Heart right ventricle (tissue), 16 donors: ENCODE measurements at places on chromosomes 4 and X. TPM values are rescaled to one million over a fixed set of nuclear protein-coding genes. Genes with fewer than 3 reads are reported as not detected.

BANK1 gene
- 0.57 TPM for total RNA-seq

RPS3A gene
- 732 TPM for total RNA-seq

PDE5A gene
- total RNA-seq = 5.8 TPM

SCRG1 gene
- total RNA-seq = 0.56 TPM

FABP2 gene
- total RNA-seq = not detected

ODAPH gene
- total RNA-seq = not detected

HPRT1 gene
- 29.2 TPM for total RNA-seq

HSFX1 gene
- total RNA-seq = 0.51 TPM

DNA sequence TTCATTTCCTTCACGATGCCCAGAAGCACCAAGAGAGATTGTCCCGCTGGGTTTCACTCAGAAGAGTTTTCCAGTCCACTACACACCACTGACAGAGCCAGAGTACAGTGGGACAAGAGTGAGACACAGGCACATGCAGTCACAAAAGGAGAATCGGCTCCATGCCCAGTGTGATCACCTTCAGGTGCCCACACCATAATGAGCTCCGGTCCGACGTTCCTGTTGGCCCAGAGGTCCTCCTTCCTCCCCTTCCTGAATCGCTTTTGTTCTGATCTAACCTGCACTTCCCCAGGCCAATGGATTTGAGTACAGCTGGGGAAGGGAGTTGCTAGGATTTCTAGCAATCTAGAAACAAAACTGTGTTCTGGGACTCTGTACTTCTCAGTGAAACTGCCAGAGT lies 4.6 kb upstream of the CHRNA9 start:
- H3K36me3 ChIP-seq = no peaks in the 10 kb centered on the region
- no peaks in the 10 kb centered on the region for H3K4me1 ChIP-seq
- no peak overlapping the region for H3K4me3 ChIP-seq
- DNase-seq = no peak
- H3K27me3 ChIP-seq = peaks cover 20% of the 10 kb centered on the region
- no peak overlapping the region for H3K27ac ChIP-seq

GRCh38 chr4:78493731-78494130 lies 57.8 kb upstream of the ANXA3 start:
- no peak overlapping the region for H3K27ac ChIP-seq
- no peak overlapping the region for H3K4me3 ChIP-seq
- no peak for DNase-seq
- no peaks in the 10 kb centered on the region for H3K36me3 ChIP-seq
- H3K27me3 ChIP-seq = no peaks in the 10 kb centered on the region

DNA sequence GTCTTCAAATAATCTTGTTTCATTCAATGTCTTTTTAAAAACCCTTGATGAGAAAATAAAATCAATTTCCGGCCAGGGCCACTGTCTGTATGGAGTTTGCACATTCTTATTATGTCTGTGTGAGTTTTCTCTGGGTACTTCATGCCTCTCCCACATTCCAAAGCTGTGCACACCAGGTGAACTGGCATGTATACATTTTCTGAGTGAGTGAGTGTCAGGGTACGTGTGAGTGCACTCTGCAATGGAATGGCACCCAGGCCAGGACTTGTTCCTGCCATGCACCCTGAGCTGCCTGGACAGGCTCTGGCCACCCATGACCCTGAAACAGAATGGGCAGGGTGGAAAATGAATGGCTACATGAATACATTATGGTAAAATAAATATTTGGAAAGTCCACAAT lies 61.3 kb downstream of the UBE2NL start:
- H3K4me3 ChIP-seq = no peak overlapping the region
- H3K4me1 ChIP-seq = no peaks in the 10 kb centered on the region
- H3K27me3 ChIP-seq = no peaks in the 10 kb centered on the region
- H3K27ac ChIP-seq = no peak overlapping the region
- no peak for DNase-seq
- no peaks in the 10 kb centered on the region for H3K36me3 ChIP-seq

DNA sequence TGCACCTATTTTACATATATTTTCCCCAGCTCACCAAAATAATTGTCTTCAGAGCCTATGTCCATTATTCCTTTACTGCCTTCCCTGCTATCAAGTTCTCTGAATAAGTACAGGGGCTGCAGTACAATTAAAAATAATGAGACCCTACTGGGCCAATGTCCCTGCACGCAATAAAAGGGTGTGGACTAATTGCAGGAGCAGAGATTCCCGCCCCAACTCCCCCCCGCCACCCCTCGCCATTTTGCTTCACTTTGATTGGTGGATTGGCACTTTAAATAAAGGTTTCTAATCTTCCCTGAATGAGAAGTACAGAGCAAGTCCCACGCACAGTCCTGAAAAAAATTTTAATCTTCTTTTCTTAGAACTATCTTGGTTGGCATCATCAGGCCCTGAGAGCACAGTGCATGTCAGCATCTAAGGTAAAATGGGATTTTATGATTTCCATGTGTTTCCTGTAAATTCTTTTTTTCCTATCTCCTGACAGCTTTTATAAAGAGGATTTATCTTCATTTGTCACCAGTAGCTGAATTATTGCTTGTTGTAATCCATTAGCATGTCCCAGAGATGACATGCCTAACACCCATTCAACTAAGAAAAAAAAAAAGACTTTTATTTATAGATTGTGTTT lies at the start of gene AMBN:
AMBN (plus strand) TSS at position 302 of the 628 bp plus-strand sequence; CDS start at position 405, 103 bp downstream.
- DNase-seq = no peak
- no peak within 1 kb of the TSS for H3K4me3 ChIP-seq
- no peaks in the 10 kb centered on the region for H3K27me3 ChIP-seq
- H3K36me3 ChIP-seq = no peaks in the 10 kb centered on the region
- H3K27ac ChIP-seq = no peak within 1 kb of the TSS

DNA sequence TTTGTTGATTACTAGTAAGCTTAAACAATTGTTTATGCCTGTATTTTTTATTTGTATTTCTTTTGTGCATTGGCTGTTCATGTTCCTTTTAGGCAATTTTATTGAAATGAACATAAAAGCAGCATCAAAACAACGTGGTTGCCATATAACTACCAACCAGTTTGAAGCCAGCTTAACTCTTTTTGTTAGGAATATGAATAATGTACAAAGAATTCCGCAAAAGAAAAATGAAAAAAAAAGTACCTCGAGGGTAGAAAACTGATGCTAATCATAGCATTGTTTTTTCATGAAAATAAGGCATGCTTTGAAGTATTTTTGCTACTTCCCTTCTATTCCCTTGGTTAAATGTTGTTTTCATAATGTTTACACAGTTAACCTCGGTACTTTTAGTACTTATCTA lies 1024.0 kb upstream of the SLIT2 start:
- no peaks in the 10 kb centered on the region for H3K4me1 ChIP-seq
- no peak for DNase-seq
- no peak overlapping the region for H3K27ac ChIP-seq
- H3K36me3 ChIP-seq = no peaks in the 10 kb centered on the region
- no peaks in the 10 kb centered on the region for H3K27me3 ChIP-seq
- no peak overlapping the region for H3K4me3 ChIP-seq

DNA sequence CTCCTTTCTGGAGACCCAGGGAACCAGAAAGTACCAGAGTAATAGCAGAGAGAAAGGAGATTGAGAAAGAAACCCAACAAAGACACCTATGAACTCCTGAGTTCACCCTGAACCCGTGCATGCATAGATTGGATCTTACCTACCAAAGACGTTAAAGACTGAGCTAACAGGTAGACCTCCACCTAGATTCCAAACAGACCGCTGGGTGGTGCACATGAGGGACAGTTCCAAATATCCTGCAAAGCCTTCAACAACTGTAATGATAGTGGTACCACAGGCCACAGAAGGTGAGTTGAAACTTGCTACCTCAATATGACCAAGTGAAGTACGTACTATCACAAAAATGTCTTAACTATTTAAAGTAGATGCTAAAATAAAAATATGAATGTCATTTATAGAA lies 34.0 kb upstream of the NR0B1 start:
- DNase-seq = no peak
- no peaks in the 10 kb centered on the region for H3K36me3 ChIP-seq
- H3K4me1 ChIP-seq = no peaks in the 10 kb centered on the region
- H3K4me3 ChIP-seq = no peak overlapping the region

DNA sequence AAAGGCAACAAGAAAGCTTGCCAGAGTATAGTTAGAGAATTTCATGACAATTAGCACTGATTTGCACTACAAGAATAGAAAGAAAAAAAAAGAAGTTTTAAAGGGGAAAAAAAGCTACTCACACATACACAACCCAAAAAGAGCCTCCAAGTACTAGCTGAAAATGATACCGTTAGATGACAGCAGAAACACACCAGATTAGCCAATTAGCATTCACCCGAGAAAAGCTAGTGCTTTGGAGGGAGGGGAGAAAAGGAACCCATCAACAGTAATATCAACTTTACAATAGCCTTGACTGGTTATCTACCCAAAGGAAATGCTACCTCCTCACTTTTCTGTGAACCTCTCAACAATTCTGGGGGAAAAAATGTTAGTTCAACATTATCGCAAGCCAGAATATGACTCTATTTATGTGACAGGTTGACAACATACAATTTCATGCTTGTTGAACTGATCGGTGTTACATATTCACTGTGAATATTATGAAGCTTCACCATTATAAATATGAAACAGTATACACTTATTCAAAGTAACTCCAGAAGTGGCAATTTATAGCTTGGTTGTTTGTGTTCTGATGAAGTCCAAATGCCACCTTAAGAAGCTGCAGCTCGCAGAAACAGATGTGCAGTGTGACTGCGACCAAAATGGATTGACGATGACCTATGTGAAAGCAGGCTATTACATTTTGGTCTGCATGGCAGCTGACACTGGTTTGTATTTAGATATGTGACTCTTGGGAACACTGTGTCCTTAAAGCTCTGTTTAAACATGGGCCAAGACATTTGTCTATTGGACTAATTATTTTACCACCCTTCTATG lies 15.9 kb downstream of the PPARGC1A start:
- peak overlapping the region; percentile 79 for H3K27ac ChIP-seq
- no peak overlapping the region for H3K4me3 ChIP-seq
- no peak for DNase-seq

- no peak overlapping the region for H3K4me3 ChIP-seq
- H3K27ac ChIP-seq = no peak overlapping the region
- no peak for DNase-seq
- H3K4me1 ChIP-seq = no peaks in the 10 kb centered on the region
Observed at GRCh38 chrX:19793471-19793870, 93.9 kb downstream of the SH3KBP1 start.

DNA sequence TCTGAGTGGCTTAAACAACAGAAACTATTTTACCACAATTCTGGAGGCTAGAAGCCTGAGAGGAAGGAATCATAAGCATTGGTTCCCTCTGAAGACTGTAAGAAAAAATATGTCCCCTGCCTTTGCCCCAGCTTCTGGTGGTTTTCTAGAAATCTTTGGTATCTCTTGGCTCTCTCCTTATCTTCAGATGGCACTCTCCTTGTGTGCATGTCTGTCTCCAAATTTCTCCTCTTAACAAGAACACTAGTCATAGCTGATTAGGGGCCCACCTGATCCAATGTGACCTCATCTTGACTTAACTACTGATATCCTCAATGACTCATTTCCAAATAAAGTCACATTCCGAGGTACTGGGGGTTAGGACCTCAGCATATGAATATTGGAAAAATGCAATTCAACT lies 635.0 kb upstream of the NR3C2 start:
- H3K27ac ChIP-seq = no peak overlapping the region
- H3K4me1 ChIP-seq = no peaks in the 10 kb centered on the region
- no peak for DNase-seq
- no peaks in the 10 kb centered on the region for H3K36me3 ChIP-seq
- no peaks in the 10 kb centered on the region for H3K27me3 ChIP-seq

- no peak overlapping the region for H3K27ac ChIP-seq
- no peaks in the 10 kb centered on the region for H3K4me1 ChIP-seq
- H3K4me3 ChIP-seq = no peak overlapping the region
Observed at GRCh38 chr4:158949099-158949498, 153.8 kb upstream of the RAPGEF2 start.

DNA sequence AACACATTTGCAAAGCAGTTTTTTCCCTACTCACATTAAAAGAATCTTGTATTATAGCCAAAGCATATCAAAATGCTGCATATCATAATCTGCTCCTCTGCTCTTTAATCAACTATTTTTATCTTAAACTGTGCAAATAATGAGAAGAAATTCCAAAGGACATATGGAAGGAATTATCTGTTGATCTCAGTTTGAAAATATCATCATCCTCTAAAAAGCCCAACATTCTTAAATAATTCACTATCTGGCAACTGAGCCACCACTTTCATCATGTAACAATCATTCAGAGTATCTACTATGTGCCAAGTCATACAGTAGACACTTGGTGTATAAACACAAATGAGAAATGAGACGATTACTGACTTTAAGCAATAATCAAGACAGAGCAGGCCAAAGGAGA lies 63.0 kb downstream of the PRSS12 start:
- H3K4me3 ChIP-seq = no peak overlapping the region
- H3K27ac ChIP-seq = no peak overlapping the region
- no peaks in the 10 kb centered on the region for H3K27me3 ChIP-seq
- H3K36me3 ChIP-seq = no peaks in the 10 kb centered on the region
- no peaks in the 10 kb centered on the region for H3K4me1 ChIP-seq

DNA sequence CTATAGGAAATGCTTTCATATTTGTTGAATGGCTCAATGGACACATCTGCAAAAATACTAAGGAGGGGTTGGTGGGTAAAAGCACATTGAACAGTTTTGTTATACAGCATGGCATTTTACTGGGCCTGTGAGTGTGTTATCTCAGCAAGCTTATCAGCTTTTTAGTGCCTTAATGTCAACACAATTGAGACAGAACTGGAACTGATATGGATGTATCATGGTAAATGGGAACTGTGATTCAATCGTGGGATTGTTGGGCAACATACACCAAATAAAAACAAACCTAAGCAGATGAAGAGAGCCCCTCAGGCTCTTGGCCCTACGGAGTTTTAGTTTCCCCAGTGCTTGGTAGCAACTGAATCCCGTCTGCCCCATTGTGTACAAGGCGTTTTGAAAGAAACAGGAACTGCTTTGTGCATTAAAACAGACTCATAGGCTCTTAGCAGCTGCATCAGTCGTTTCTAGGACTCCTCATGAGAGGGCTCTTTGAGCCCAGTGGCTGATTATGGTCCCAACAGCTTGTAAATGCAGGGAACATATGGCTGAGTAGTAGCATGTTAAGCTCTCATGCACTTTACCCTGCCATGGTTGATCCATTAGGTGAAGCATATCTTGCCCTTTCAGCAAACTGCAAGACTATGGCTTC lies 7.3 kb downstream of the GPR119 start:
- H3K27me3 ChIP-seq = no peaks in the 10 kb centered on the region
- H3K4me1 ChIP-seq = no peaks in the 10 kb centered on the region
- no peak overlapping the region for H3K27ac ChIP-seq
- DNase-seq = no peak

- H3K27me3 ChIP-seq = no peaks in the 10 kb centered on the region
- DNase-seq = no peak
- no peak overlapping the region for H3K4me3 ChIP-seq
- H3K36me3 ChIP-seq = no peaks in the 10 kb centered on the region
Observed at GRCh38 chr4:1122505-1122904, 9.1 kb upstream of the RNF212 start.

DNA sequence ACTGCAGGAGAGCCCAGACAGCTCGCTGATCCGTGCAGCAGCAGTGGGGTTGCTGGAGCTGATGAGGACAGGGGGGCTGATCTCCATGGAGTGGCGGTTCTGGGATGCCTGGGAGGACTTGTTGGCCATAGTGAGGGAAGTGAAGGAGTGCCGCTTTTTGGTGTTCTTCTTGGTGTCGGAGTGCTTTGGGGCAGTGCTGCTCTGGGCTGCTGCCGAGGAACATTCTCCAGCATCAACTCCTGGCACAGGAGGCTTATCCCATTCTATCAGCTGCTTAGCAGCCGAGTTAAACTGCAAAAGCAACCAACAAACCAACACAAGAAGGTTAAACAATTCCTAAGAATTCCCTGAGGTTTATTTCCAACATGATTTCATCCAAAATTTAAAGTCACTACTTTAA lies 126.3 kb upstream of the CBR4 start:
- no peak for DNase-seq
- no peak overlapping the region for H3K4me3 ChIP-seq
- H3K4me1 ChIP-seq = peaks cover 12% of the 10 kb centered on the region
- no peak overlapping the region for H3K27ac ChIP-seq

- no peaks in the 10 kb centered on the region for H3K36me3 ChIP-seq
- H3K27ac ChIP-seq = peak overlapping the region; percentile 60
- H3K4me3 ChIP-seq = no peak overlapping the region
Observed at GRCh38 chrX:28609917-28610613, 22.8 kb downstream of the IL1RAPL1 start.
